ENCODE measurements at places on chromosomes 5 and 9. TPM values are rescaled to one million over a fixed set of nuclear protein-coding genes. Genes with fewer than 3 reads are reported as not detected.

DNA sequence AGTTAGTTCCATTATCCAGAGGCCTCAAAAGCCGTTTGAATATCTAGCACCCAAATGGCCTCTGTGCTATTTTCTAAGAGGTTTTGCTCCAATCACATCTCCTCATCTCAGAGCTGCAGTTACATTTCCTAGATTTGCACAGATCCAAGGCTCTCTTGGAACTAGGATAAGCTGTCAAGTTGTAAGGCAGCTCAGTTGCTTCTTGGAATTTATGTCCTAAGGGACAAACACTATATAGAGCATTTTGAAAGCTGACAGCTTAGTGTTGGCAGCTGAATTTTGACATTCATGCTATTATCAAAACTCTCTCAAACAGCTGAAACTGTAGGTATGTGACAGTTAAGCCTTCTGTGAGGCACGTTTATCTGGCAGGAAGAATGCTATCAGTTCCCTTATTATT lies 97.0 kb downstream of the MACIR start:
- H3K4me1 ChIP-seq = no peaks in the 10 kb centered on the region
- DNase-seq = no peak
- no peaks in the 10 kb centered on the region for H3K36me3 ChIP-seq
- H3K4me3 ChIP-seq = no peak overlapping the region
- H3K27me3 ChIP-seq = no peaks in the 10 kb centered on the region

DNA sequence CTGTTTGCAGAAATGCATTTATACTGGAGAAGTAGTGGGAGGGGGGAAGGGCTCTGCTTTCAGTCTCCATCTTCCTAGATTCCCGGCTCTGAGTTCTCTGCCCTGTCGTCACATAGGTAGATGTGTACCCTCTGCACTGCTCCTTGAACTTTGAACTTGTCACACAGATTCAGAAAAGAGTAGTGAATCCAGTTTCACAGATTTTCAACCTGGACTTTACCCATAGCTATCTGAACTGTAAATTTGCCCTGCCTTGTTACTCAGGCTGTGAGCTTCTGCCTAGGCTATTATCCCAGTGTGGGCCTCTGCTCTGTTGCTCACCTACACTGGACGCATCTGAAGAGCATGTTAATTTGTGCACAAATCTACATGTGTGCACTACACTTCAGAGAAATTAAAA lies 12.8 kb upstream of the C9orf152 start:
- no peaks in the 10 kb centered on the region for H3K36me3 ChIP-seq
- DNase-seq = no peak
- H3K27ac ChIP-seq = no peak overlapping the region
- peaks cover 2% of the 10 kb centered on the region for H3K27me3 ChIP-seq
- no peaks in the 10 kb centered on the region for H3K4me1 ChIP-seq

LCN15 gene
- polyA plus RNA-seq = not detected

DNA sequence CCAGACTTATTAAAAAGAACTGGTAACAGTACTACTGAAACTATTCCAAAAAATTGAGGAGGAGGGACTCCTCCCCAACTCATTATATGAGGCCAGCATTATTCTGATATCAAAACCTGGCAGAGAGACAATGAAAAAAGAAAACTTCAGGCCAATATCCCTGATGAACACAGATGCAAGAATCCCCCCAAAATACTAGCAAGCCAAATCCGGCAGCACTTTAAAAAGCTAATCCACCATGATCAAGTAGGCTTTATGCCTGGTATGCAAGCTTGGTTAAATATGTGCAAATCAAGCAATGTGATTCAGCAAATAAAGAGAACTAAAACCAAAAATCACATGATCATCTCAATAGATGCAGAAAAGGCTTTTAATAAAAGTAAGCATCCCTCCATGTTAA lies 2271.0 kb upstream of the C9orf72 start:
- no peak overlapping the region for H3K27ac ChIP-seq
- H3K4me3 ChIP-seq = no peak overlapping the region
- no peak for DNase-seq
- H3K36me3 ChIP-seq = no peaks in the 10 kb centered on the region

ADRA1B gene
- 1.5 TPM for polyA plus RNA-seq

DNA sequence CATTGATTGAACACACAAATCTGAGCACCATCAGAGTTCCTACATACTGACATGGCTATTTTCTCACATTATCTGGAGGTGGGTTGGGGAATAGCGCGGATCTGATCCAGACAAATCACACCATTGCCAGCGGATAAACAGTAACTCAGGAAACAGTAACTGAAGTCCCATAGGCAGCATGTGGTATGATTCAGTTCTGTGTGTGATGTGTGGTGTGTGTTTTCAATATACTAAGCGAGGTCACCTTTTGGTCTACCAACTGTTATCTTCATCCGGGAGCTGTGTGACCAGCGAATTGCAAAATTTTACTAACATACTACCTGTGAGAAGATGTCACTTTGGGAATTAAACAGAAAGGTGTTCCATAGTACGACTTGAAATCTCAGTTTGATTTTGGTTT lies 50.1 kb downstream of the PKD2L2 start:
- H3K36me3 ChIP-seq = peaks cover 32% of the 10 kb centered on the region
- no peak overlapping the region for H3K27ac ChIP-seq
- H3K27me3 ChIP-seq = no peaks in the 10 kb centered on the region
- no peak for DNase-seq
- H3K4me3 ChIP-seq = no peak overlapping the region
- no peaks in the 10 kb centered on the region for H3K4me1 ChIP-seq

DNA sequence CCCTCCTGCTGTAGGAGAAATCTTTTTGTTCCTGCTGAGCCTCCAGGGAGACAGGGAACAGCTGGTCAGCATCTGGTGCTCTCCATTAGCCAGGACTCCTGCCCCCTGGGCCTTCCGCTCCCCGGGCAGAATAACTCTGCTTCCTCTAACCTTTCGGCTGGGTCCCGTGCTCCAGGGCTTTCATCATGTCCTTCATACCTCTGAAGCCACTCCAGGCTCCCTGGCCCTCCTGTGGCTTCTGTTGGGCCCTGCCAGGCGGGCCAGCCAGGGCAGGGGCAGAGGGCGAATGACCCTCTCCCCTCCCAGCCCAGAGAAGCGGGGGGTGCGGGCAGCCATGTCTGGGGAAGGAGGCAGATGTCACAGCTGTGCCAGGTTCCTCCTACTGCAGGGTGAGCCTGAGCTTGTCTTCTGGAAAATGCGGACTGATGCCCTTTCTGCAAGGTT lies 81.7 kb upstream of the LMX1B start:
- H3K27ac ChIP-seq = no peak overlapping the region
- no peaks in the 10 kb centered on the region for H3K4me1 ChIP-seq
- H3K27me3 ChIP-seq = peaks cover 78% of the 10 kb centered on the region
- H3K4me3 ChIP-seq = no peak overlapping the region
- no peak for DNase-seq

WDR38 gene
- not detected for polyA plus RNA-seq

DNA sequence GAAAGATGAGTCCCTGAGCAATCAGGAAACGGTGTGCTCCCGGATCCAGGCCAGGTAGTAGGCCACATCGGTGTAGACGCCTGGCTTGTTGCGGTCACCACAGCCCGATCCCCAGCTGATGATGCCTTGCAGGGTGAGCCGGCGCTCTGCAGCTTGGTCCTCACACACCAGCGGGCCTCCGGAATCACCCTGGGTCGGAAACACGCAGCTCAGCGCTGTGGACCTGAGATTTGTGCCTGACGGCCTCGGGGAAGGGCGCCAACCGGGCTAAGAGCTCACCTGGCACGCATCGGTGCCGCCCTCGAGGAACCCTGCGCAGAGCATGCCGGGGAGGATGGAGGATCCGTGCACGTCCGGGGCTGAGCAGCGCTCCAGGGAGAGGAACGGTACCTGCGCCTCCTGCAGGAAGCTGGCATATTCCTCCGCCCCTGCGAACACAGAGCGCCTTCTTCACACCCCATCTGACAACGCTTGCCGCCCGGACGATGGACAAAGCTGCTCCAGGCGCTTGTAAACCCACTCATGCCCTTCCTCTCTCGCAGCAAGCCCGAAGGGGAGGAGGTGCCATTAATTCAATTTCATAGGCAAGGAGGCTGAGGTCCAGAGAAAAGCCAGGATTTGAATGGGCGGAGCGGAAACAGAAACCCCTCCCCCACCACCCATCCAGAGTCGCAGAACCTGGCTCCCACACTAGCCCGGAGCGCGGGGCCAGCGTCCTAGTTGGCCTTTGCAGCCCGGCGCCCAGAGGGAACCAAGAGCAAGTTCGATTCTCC lies 2.0 kb upstream of the PFN3 start:
- H3K36me3 ChIP-seq = no peaks in the 10 kb centered on the region
- peak; percentile 54 for DNase-seq
- H3K27ac ChIP-seq = no peak overlapping the region
- peaks cover 4% of the 10 kb centered on the region for H3K4me1 ChIP-seq

NIPAL4 gene
- polyA plus RNA-seq = 0.39 TPM

GRCh38 chr9:128902351-128903078 lies 18.3 kb upstream of the PHYHD1 start:
- H3K27me3 ChIP-seq = no peaks in the 10 kb centered on the region
- peaks cover 4% of the 10 kb centered on the region for H3K4me1 ChIP-seq
- DNase-seq = no peak
- H3K36me3 ChIP-seq = peaks cover 23% of the 10 kb centered on the region
- no peak overlapping the region for H3K4me3 ChIP-seq
- no peak overlapping the region for H3K27ac ChIP-seq

SHLD3 gene
- polyA plus RNA-seq = 1.6 TPM

CARD6 gene
- polyA plus RNA-seq = 1.5 TPM

- no peaks in the 10 kb centered on the region for H3K36me3 ChIP-seq
- no peaks in the 10 kb centered on the region for H3K4me1 ChIP-seq
- no peak overlapping the region for H3K27ac ChIP-seq
These were observed 1037.3 kb upstream of the ACO1 start for GRCh38 chr9:31347082-31347617.

DNA sequence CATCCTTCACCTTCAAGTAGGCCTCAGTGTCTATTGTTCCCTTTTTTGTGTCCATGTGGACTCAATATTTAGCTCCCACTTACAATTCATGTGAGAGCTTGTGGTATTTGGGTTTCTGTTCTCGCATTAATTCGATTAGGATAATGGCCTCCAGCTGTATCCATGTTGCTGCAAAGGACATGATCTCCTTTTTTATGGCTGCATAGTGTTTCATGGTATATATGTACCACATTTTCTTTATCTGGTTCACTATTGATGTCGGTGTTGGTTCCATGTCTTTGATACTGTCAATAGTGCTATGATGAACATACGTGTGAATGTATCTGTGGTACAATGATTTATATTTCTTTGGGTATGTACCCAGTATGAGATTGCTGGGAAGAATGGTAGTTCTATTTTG lies 113.7 kb downstream of the FGF18 start:
- no peak overlapping the region for H3K4me3 ChIP-seq
- no peaks in the 10 kb centered on the region for H3K36me3 ChIP-seq

GRCh38 chr5:43207601-43208000 lies 15.6 kb downstream of the NIM1K start:
- no peaks in the 10 kb centered on the region for H3K4me1 ChIP-seq
- H3K36me3 ChIP-seq = no peaks in the 10 kb centered on the region
- peak; percentile 77 for DNase-seq
- no peak overlapping the region for H3K27ac ChIP-seq

NPR3 gene
- polyA plus RNA-seq = 23.2 TPM

GRCh38 chr5:180390441-180391190 lies 37.5 kb upstream of the GFPT2 start:
- H3K27me3 ChIP-seq = no peaks in the 10 kb centered on the region
- no peak overlapping the region for H3K4me3 ChIP-seq
- no peak overlapping the region for H3K27ac ChIP-seq
- H3K4me1 ChIP-seq = no peaks in the 10 kb centered on the region

DNA sequence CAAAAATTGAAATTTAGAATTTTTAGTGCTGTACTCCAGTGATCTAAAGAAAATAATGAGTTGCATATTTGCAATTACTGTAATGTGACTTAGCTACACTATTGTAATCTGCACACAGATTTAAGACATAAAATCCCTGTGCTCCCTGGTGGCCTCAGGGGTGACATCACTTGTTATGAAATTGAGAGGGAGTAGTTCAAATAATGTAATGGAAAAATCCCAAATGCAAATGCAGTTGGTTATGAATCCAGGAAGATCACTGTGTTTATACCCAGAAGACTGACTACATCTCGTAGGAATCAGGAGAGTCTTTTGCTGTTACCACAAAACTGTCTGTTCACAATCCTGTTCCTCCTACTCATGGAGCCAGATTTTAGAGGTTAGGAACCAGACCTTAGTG lies 178.7 kb upstream of the FBXL17 start:
- H3K4me1 ChIP-seq = peaks cover 10% of the 10 kb centered on the region
- H3K36me3 ChIP-seq = no peaks in the 10 kb centered on the region
- peak overlapping the region; percentile 100 for H3K27ac ChIP-seq
- no peaks in the 10 kb centered on the region for H3K27me3 ChIP-seq
- H3K4me3 ChIP-seq = no peak overlapping the region
- DNase-seq = peak; percentile 98

GRCh38 chr5:172463031-172463430 lies 8.7 kb upstream of the SH3PXD2B start:
- no peak overlapping the region for H3K27ac ChIP-seq
- peaks cover 3% of the 10 kb centered on the region for H3K27me3 ChIP-seq
- no peak for DNase-seq
- no peaks in the 10 kb centered on the region for H3K36me3 ChIP-seq
- no peak overlapping the region for H3K4me3 ChIP-seq
- H3K4me1 ChIP-seq = no peaks in the 10 kb centered on the region

- H3K4me1 ChIP-seq = peaks cover 11% of the 10 kb centered on the region
- H3K4me3 ChIP-seq = no peak overlapping the region
- no peaks in the 10 kb centered on the region for H3K27me3 ChIP-seq
- H3K27ac ChIP-seq = no peak overlapping the region
These were observed 32.1 kb downstream of the SEMA4D start for GRCh38 chr9:89465726-89466308.

DNA sequence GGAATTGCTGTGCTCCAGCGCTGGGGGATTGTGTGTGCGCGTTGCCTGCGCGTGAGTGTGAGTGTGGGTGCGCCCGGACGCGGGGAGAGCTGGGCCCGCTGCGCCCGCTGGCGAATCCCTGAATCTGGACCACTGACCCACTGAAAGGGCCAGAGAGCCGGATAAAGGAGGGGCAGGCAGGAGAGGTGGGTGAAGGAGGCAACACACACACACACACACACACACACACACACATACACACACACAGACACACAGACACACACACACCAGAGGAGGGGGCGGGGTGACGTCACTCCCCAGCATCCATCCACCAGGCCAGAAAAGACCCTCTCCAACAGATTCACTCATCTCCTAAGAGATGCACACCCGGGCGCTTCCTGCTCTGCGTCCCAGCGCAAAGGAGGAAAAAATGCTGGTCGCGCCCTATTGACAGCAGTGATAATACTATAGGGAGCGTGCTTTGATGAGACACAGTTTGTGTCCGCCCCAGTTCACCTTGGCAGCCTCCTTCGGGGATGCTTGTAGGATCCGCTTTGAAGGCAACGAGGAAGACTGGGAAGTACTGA lies 1059.1 kb upstream of the DMAC1 start:
- H3K4me1 ChIP-seq = no peaks in the 10 kb centered on the region
- H3K36me3 ChIP-seq = no peaks in the 10 kb centered on the region
- DNase-seq = no peak
- H3K27me3 ChIP-seq = peaks cover 15% of the 10 kb centered on the region
- H3K4me3 ChIP-seq = no peak overlapping the region

ZNG1A gene
- polyA plus RNA-seq = 12.4 TPM

GABBR2 gene
- polyA plus RNA-seq = 14.2 TPM

GRCh38 chr5:109411627-109412026 lies 1.9 kb upstream of the PJA2 start:
- H3K27me3 ChIP-seq = no peaks in the 10 kb centered on the region
- DNase-seq = peak; percentile 97
- H3K36me3 ChIP-seq = no peaks in the 10 kb centered on the region
- no peak overlapping the region for H3K4me3 ChIP-seq
- H3K27ac ChIP-seq = no peak overlapping the region
